T-helper 2 cell (primary cell): ENCODE measurements at places on chromosomes 11 and 22.

DNA sequence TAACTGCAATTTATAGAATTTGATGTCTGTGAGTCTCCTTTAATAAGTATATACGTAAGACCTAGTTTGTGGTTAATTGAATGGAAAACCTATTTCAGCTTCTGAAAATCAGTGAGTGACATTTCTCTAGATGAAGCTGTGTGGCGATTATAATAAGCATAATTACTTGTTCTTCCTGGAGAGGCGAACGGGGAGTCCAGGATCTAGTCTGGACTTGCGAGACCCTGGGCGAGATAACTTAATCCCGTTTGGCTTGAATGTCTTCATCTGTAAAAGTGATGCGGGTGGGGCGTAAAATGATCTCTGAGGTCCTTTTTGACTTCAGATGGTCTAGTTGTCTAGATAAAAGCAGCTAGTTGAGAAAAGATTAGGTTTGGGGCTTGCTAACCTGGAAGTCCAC lies 1.1 kb downstream of the PRRG4 start:
- DNase-seq, result no peak

DNA sequence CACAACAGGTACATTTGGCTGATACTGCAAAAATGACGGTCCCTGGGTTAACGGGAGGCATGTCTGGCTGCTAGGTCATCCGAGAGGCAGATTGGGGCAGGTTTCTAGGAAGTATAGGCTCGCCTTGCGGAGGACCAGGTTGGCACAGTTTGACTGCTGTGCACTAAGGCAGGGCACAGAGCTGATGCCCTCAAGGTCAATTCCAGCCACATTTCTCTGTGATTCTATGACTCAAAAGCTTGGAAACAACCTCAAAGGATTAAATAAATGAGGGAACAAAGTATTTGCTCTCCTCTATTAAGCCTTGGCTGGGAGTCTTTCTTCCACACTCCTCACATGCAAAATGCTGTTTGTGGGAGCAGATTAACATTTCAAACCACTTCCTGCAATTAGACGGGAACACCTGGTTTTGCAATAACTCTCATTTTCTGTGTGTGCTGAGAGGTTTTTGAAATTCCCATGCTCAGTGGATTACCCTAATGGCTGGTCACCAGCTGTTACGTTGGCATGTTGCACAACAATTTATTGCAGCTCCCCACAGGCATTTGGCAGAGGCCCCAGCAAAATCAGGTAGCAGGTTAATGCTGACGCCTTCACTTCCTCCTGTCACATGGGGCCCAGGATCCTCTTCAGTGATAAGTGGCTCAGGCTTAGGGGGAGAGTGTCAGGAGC lies 61.0 kb upstream of the PLET1 start:
- DNase-seq, result no peak

DNA sequence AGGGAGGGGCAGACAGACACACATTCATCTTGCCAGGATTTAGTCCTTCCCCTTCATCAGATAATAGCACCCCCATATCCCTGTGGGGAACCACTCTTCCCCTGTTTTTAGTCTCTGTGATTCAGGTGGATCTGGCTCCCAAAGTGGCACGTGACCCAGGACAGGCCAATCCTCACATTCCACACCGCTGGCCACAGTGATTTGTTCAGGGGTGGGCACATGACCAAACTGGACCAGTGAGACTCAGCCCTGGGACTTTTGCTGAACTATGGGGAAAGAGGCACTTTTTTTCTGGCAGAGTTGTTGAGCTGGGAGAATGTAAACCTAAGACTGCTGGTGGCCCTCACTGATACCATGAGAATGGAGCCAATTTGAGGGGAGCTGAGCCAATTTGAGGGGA lies 19.1 kb upstream of the KCNJ11 start:
- no peak for DNase-seq

GRCh38 chr11:79226126-79226525 lies 214.7 kb downstream of the TENM4 start:
- DNase-seq, result no peak

GRCh38 chr11:29184939-29185890 lies 831.6 kb downstream of the KCNA4 start:
- DNase-seq, result no peak
